ENCODE measurements at places on chromosomes 4 and X.

DNA sequence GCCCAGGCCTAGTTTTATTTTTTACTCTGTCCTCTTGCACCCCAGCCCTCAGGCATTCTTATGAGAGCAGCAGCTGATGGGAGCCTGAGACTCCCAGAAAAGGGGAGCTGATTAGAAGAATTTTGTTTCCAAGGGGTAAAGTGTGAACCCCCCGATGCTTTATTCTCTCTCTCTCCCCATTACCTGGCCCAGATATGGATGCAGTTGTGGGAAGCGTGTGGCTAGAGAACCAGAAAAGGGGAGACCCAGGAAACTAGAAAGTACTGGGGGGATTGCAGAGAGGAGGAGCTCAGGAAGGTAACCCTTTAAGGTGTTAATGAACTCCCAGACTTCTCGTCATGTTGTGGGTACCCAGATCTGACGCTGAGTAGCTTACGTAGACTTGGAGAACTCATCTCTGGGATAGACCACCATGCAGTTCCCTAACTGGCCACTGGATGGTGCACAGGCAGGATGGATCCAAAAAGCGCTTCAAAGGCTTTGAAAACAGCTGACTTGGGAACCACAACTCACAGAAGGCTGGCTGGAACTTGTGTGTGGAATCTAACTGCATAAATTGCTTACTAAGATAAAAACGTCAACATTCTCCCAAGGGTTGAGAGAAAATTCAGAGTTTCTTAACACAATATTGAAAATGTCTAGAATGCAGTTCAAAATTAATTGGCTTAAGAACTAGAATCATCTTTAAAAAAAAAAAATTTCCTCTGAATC, 64.7 kb downstream of the TBC1D14 start:
- DNase-seq: peak; percentile 88

DNA sequence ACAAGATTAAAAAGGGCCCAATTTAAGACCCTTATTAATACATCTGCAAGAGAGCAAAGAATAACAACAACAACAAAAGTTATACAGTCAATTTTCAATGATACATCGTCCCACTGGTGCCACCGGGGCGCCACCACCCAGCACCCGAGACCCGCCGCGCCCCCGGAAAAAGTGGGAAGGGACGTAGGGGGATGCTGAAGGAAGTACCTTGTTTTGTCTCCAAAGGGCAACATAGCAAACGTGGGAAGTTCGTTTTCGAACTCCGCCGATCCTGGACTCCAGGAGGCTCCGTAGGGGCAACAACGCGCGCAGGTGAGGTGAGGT, 1.7 kb downstream of the PDE5A start:
- DNase-seq: no peak

GRCh38 chrX:19705196-19705769, 182.1 kb downstream of the SH3KBP1 start:
- DNase-seq: no peak

- DNase-seq: no peak
Observed at GRCh38 chrX:42673301-42673810, 104.6 kb downstream of the PPP1R2C start.

GRCh38 chr4:5261866-5262265, 210.6 kb downstream of the STK32B start:
- DNase-seq: no peak

GRCh38 chr4:175752664-175753063, 59.4 kb downstream of the GPM6A start:
- no peak for DNase-seq

Data from stimulated activated naive CD8-positive, alpha-beta T cell treated with anti-CD3 and anti-CD28 coated beads, Interleukin-15, Interleukin-2, amounts not matched to agents 100 U/mL and 50 U/mL, for 24 hours (primary cell).